Neuronal stem cell (in vitro differentiated cells): ENCODE measurements at places on chromosomes 6 and 20.
A peak's percentile ranks its signal among the peaks of the same experiment; 100 is the strongest.

DNA sequence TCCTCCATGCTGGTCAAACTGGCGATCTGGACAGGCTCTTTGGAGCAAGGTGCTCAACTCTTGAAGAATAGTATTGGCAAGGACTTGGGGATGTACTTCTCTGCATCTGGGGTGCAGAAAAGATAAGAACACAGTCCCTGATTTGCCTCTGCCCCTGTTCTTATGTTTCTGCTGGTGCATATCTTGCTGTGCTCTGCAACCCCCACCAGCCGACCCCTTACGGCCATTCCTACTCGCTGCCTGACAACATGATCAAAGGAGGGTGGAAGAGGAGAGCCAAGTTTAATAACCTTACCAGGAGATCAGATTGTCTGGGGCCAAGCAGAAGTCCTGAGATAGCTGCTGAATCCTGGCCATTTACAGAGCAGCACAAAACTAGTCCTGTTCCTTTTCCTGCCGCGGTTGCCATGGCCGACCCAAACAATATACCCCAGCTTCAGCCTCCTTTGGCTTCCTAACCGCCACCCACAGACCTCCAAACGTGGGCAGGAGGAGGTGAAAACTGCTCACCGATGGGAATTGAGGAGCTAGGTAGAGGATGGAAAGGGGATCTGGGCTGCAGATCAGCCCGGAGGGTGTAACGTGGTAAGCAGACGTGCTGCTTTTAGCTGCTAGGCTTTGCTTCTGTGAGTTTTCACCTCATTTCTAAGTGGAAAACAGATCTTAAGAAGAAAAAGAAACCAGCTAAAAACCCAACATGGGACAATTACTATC lies 60.9 kb downstream of the ATXN1 start:
- DNase-seq: no peak

GRCh38 chr6:125528621-125529041 lies 220.8 kb upstream of the HEY2 start:
- DNase-seq: peak; percentile 69

GRCh38 chr6:124947971-124948451 lies 14.2 kb upstream of the RNF217 start:
- no peak for DNase-seq

DNA sequence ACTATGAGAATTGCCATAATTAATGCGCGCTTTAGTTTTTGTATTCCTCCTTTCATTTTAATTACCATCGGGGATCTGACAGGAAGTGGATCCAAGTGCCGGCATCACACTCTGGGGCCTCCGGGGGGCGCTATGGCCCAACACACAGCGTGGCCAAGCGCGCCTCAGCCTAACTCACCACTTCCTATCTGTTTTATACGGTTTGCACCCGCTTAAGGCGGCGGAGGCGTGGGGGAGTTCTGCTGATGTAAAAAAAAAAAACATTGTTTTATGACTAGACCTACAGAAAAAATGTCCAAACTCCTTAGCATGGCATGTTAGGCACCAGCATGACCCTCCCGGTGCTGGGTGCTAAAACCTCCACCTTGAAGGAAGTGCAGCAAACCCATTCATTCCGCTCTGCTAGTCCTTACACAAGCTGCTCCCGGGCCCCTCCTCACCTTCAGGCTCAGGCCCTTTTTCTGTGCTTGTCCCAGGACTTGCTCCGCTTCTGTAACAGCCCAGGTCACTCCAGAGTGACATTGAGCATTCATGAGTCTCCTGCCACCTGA lies 4.5 kb upstream of the EBF4 start:
- no peak for DNase-seq

DNA sequence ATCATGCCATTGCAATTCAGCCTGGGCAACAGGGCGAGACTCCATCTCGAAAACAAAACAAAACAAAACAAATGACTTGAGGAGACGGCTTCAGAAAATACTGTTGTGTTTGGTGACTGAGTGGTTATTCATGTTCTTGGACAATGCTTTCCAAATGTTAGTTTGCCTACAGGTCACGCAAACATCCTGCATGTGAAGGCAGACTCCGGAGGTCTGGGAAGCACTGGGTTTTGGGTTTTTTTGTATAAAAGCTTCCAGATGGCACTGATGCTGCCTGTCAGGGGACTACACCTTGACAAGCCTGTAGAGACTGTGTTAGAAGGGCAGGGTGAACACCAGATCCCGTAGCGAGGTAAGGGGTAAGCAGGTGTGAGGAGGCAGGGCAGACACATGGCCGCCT lies 81.7 kb downstream of the THBS2 start:
- DNase-seq: no peak
